Stimulated activated CD4-positive, alpha-beta T cell treated with anti-CD3 and anti-CD28 coated beads, Interleukin-15, amount 100 ng/mL, for 48 hours (primary cell): ENCODE measurements at places on chromosomes 16 and 17.

DNA sequence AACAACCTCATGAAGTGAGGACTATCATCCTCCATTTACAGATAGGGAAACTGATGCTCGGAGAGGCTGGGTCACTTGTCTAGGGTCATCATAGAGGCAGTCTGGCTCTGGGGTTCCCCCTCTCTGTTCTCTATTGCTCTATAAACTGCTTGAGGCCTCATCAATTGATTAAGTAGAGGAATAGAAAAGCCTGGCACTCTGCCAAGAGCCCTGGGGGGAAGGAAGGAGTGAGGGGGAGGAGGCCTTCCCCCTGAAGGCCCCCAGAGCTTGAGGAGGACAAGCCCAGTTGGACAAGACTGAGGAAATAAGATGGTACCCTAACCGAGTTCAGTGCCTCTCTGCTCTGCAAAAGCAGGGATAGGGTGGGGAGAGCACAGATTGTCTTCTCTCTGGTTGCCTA, 21.0 kb downstream of the SDK2 start:
- no peak for DNase-seq

GRCh38 chr16:28915181-28915580, 9.9 kb downstream of the RABEP2 start:
- DNase-seq = no peak

- DNase-seq = no peak
These were observed 41.3 kb downstream of the MRM3 start for GRCh38 chr17:823501-823902.

- no peak for DNase-seq
These were observed 72.5 kb downstream of the RBFOX1 start for GRCh38 chr16:7405166-7405565.

DNA sequence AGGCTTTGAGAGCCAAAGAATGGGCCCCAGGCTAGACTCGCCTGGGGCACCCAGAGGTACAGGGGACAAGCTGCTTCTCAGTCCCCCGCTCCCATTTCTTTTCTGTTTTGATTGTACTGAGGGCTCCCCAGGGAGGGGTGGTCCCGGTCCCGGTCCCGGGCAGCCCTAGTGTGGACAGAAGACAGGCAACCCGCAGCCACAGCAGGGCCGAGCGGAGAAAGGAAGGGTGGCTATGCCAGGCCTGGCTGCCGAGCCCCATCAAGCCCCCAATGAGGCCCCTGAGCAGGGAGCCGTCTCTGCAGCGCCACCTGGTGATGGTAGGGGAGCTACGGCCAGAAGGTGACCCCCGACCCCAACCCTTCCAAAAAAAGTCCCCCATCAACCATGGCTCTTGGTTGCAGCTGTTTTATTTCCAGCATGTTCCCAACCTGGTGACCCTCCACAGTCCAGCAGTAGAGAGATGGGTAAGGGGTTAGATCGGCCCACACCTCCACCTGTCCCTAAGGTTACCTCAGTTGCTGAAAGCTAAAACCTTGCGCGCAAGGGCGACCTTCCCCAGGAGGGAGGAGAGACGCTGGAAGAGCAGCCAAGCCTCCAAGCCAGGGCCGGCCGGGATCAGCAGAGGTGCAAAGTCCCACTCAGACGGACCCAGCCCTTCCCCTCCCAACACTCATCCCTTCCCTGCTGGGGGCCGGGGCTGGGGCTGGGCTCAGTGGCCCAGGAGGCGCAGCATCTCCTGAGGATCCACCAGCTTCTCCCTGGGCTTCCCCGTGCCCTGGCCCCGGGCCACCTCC, 2.6 kb upstream of the GRIN2C start:
- peak; percentile 65 for DNase-seq

GRCh38 chr17:76560877-76561221, 21.0 kb downstream of the PRCD start:
- DNase-seq = no peak

DNA sequence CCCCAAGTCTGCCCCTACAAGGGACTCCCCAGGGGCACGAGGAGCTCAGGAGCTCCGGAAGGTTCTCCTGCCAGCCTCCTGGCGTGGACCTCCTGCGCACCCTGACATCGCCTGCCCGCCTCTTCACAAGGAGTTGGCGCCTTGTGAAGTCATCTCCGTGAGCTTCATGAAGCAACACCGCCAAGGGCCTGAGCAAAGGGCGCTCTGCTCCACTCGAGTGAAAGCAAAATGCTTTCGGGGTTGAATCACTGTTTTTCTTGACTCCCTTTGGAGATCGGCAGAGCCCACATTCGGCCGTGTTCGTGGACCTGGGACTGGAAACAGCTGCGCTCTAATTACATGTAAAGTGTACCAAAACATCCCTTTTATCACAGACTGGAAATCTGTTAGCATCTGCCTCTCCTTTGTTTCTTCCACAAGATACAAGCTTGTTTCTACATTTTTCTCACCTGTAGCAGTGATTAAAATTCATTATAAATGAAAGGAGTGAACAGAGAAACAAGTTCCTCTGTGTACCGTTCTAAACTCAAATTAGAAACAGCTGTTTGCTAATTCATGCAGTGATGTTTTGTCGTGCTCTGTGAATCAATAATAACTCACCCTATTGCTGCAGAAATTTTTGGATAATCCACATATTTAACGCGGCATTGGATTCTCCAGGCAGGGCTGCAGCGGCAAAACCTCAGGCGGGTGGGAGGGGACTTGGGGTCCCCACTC, 203.3 kb downstream of the ZNF423 start:
- no peak for DNase-seq

DNA sequence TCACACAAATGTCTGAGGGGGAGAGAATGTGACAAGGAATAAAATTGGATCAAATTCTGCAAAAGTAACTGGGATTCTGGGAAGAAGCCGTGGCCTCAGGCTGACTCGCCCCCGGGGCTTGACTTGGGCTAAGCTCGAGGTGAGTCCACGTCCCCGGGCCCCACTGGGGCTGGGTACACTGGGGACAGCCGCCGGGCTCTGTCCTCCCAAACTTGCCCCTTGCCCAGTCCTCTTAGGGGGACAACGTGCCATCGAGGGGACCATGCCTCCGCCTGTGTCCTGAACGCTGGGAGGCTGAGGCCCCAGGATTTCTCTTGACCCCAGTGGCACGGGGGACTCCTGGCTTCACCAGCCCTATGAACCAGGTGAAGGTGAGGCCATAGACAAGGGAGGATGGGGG, 21.1 kb downstream of the DOC2B start:
- no peak for DNase-seq

- DNase-seq = no peak
These were observed 11.0 kb upstream of the KRT19 start for GRCh38 chr17:41539071-41539492.

GRCh38 chr16:67017810-67018488, 11.0 kb upstream of the CBFB start:
- peak; percentile 90 for DNase-seq

- no peak for DNase-seq
These were observed 50.9 kb upstream of the ZNF629 start for GRCh38 chr16:30837904-30838303.

GRCh38 chr16:88975511-88976061, 1.4 kb downstream of the CBFA2T3 start:
- DNase-seq = no peak

DNA sequence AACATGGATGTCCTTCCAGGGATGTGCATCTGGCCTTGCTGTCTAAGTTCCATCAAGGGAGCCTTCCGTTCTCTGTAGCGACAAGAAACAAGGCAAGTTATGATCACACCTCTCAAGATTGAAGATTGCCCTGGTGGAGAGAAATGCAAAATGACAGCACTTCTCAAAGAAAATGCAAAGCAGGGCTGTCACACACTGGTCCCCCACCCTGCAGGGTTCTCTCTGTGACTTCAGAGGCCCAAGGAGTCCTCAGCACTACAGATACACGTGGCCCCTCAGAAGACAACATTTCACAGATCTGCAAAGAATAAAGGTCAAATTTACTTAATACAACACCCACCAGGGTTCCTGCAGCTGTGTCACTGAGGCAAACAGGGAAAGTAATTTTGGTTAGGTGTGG, 60.7 kb upstream of the TEX2 start:
- no peak for DNase-seq

DNA sequence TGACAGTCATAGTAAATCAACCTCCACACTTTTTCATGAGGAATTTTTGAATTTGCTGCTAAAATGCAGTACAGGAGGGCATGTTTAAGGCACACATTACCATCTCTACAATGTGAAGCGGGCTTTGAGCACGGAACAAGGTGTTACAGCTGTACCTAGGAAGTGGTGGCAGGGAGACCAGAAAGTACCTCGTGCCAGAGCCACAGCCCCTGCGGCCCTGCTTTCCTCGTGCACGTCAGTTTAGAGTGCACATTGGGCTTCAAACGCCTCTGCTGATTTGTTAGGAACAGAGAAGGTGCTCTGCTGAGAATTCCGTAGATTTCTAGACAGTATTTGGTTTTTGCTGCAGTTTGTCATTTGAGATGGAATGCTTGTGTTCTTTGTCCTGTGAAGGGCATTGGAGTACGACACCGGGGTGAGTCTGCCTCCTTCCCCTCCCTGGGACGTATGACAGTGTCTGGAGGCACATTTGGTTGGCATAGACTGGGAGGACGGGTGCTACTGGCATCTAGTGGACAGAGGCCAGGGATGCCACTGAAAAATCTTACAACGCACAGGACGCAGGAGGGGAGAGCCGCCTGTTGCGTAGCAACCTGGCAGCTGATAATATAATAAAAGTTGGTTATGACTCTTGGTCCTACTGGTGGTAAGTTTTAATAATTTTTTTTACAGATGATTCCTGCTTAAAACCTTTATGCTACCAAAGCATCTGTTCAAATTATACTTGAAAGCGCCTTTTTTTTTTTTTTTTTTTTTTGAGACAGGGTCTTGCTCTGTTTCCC, 9.1 kb downstream of the FOXK2 start:
- DNase-seq = no peak

DNA sequence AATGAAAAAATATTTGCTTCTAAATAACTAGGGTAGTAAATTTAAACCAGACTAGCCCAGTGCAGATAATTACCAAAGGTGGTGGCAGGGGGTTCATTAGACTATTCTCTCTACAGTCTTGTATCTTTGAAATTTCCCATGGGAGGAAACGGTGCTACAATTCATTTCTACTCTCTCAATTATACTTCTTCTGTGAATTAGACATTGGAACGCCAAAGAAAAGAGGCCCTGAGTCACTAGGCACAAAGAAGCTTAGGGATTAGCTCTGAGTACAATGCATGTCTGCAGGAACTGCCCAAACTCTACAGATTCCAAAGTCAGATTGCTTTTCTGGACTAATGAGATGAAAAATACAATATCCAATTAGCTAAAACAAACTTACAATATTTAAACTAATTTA, 30.7 kb upstream of the ARL6IP1 start:
- DNase-seq = no peak

DNA sequence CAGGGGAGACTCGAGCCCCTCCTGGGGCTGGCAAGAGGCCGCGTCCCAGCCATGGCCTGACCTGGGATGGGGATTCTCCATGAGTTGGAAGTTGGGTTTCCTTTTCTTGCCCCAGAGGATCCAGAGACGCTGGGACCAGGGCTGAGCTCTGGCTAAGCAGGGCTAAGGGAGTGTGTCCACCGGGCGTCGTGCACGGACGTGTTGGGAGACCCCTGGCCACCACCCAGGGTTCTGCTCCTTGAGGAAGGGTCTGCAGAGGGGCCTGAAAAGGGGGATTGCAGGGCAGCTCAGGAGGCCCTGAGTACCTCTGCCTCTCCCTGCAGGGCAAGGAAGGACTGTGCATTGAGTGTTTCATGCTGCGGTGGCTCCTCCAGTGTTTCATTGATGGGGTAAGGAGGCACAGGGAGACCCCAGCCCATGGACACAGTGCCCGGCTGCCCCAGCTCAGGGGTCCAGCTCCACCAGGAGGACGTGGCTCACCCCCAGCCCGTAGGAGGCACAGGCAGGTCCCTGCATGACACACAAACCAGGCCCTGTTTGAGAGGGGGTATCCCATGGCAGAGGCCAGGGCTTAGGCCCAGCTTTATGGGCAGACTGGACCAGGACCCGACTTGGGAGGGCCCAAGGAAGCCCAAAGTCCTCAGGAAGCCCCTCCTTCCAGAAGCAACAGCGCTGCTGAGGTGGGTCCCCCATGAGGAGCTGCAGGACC, 47.5 kb downstream of the USP22 start:
- no peak for DNase-seq

DNA sequence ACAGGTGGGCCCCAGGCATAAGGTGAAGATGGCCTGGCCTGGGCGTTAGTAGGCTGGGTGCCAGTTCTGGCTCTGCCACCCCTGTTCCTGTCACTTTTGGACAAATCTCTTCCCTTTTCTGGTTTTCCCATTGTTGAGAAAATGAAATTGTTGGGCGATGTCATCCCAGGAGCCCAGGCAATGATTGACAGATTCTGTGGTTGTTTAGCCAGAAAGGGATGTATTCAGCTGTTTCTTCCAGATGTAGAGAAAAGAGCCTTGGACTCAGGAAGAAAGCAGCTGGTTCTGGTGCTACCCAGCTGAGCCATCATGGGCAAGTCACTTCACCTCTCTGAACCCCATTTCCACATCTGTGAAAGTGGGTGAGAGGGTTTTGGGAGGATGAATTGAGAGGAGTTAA, 60.1 kb upstream of the MRTFB start:
- no peak for DNase-seq

DNA sequence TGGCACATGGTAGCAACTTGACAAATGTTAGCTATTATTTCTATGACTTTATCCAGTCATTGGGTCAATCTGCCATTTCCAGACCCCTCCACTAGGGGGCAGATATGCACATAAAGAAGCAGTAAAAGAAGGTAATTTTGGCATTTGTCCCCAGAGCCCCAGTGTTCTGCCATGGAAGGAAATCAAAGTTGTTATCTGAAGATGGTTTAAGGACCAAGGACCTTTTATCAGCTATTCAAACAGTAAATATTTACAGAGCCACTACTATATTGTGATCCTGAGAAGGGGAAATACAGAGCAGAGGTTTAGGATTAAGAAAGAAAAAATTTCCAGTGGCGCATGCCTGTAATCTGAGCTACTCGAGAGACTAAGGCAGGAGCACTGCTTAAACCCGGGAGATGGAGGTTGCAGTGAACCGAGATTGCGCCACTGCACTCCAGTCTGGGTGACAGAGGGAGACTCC, 20.0 kb downstream of the TRAF4 start:
- peak; percentile 55 for DNase-seq

GRCh38 chr17:74427048-74427762, 4.7 kb upstream of the GPRC5C start:
- DNase-seq = no peak
